Stimulated activated naive CD4-positive, alpha-beta T cell treated with Interleukin-2 at 50 U/mL for 16 hours (primary cell): ENCODE measurements at places on chromosomes 1 and 21.

GRCh38 chr1:74908797-74909196 is 175.8 kb downstream of the TYW3 start:
- DNase-seq, result no peak

- no peak for DNase-seq
Observed at GRCh38 chr1:27227765-27228164, 6.7 kb upstream of the WDTC1 start.

DNA sequence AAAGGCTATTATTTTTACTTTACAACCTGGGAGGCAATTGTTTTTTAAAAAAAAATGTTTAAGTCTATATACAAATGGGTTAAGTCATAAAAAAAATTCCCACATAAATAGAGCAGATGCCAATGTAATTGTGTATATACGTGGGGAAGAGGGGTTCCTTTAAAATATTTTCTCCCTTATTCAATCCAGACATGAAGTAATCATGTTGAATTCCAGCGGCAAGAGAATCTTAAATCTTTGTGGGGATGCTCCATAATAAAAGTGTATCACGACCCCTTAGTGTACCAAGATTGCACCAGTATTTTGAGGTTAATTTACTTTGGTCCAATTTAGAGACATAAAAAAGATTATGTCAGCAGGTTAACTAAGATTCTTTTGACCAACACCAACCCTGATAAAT is 62.1 kb downstream of the ARID4B start:
- no peak for DNase-seq

GRCh38 chr1:5819391-5820025 is 172.7 kb downstream of the NPHP4 start:
- DNase-seq, result no peak

DNA sequence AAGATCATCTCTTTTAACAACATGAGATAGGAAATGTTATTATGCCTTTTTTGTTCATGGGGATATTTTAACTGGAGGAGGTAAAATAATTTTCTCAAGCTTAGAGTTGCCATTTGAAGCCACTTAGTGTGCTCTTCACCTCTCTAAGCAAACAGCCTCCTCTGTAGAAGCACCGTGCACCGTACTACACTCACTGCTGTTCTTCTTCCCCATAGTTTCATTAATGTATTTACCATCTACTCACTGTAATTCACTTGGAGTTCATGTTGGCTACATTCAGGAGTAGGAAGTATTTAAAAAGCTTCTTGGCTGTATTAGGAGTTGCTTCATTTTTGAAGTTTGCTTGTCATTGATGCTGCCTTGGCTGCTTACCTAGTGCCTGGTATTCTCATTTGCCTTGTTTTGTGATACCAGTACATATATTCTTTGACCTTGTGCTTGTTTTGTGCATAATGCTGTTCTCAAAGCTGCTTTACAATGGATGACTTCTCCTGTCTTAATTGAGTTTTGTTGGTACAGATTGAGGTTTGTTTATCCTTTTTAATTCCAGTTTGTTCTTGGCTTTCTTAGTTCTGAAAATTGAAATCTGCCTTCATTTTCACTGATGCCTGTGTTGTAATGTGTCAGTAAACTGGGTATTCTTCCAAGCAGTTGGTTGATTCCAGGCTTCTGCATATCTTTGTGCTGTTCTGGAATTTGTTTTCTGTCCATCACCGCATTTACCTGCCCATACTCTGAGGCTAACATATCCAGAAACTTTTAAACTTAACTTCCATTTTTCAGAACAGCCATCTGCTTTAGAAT is 240.4 kb downstream of the HMCN1 start:
- no peak for DNase-seq

DNA sequence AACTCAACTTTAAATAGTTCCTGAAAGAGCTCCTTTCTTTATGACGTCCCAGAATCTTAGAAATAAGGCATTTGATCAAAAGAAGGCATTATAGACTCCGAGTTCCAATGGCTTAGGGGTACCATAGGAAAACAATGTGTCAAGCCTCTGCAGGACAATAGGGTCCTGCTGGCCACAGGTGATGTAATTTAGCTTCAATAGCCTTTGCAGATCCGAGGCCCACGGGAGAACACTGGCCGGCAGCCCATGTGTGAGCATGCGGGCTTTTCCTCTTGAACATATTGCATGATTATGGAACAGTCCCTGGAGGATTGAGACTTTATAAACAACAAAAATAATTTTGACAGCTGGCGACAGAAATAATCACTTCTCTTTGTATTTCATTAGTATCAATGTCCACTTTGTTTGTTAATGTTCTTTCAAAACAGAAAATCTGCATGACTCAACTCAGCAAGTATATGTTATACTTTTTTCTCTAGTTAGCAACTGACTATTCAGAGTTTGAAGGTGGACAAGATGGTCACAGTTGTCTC is 49.0 kb upstream of the NR5A2 start:
- DNase-seq, result no peak

DNA sequence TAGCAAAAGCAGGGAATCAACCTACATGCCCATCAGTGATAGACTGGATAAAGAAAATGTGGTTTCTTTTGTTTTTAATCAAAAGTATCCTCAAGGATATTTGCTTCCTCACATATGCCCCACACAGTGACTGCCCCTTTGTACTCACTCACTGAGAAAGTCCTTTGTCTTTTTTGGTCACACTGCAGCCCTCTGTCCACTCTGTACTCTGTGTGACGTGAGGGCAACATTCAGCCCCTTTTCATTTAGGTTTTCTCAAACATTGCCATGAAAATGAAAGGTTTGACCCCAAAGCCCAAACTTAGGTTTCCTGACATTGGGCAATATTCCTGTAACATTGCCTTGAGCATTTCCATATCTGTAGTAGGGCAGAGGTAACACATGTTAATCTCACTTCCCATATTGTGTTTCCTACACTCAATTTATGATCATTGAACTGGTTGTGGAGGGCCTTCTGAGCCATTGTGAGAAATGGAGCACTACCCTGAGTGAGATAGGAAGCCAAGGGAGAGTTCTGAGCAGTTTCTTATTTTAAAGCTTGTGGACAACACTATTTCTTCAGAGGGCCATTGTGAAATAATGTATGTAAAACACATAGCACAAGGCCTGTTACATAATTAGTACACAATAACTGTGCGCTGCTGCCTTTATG is 501.9 kb upstream of the C1orf87 start:
- no peak for DNase-seq

DNA sequence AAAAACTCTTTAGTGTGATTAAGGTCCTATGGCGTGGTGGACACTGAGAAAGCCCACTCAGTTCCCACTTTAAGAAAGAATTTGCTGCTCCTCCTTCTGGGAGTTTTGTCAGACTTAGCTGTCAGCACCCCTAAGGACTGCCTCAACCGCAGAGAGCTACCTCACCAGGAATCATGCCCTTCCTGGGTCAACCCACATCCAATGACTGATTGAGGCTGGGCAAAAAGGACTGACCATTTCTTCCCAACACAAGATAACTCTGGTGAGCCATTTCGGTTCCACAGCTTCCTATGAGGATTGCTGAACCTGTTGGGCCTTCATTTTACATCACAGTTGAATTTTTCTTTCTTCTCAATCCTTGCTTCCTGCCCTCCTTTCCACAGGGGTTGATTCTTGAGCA is 197.9 kb downstream of the NCAM2 start:
- no peak for DNase-seq

GRCh38 chr1:75732703-75733102 is 8.2 kb downstream of the ACADM start:
- no peak for DNase-seq

GRCh38 chr1:30064547-30064946 is 658.8 kb downstream of the MATN1 start:
- DNase-seq, result no peak

- no peak for DNase-seq
Observed at GRCh38 chr1:10682449-10683309, 113.8 kb downstream of the CASZ1 start.

- no peak for DNase-seq
Observed at GRCh38 chr1:67630438-67631045, 54.5 kb upstream of the GADD45A start.

DNA sequence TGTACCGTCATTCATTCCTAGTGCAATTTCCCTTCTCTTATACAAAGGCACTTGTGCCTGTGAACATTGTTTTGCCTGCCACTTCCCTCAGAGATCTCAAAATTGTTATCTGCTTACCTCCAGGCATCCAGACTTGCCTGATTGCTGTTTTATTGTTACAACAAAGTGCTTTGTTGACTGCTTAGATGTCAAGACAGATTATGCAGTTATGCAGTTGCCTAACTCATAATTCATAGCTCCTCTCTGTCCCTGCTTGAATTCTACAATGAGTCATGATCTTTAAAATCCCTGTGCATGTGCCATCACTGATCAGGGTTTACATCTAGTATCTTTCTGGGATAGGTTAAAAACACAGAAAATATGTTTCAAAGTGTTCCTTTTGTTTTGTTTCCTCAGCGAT is 24.5 kb downstream of the CXADR start:
- no peak for DNase-seq

DNA sequence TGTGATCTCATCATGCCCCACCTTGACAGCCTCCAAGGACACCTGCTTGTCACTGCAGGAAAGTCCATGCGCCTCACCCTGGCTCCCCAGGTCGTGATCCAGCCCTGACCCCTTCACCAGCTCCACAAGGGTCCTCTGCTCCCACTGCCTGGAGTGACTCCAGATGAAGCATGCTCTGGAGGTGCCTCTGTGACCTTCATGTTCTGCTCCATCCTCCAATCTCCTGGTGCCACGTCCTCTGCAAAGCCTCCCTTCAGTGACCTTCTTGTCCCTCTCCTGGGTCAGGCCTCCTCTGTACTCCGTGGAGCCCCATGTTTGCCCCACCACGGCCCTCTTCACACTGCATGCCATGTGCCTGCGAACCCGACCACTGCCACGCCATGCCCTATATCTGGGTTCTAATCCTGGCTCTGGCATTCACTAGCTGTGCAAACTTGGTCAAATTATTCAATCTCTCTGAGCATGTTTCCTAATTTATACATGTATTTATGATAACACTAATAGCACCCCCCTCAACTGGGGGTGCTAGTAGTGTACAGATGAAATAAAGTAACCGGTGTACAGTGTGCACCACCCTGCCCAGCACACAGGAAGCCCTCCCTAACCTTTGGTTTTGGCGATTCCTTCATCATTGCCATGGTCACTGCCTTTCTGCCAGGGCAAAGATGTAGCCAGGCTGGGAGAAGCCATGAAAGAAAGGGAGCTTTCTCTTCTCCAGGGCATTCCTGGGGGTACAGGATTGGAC is 77.4 kb downstream of the STUM start:
- no peak for DNase-seq
